ENCODE measurements at places on chromosomes 7 and 10.

- DNase-seq, result no peak
Measured at GRCh38 chr7:24115661-24116060, 168.3 kb upstream of the NPY start.

GRCh38 chr7:11831736-11832495, at the start of gene THSD7A:
THSD7A (minus strand) TSS chr7:11832198; CDS start chr7:11831946, 252 bp downstream.
- no peak for DNase-seq

GRCh38 chr10:8073691-8074416, 19.4 kb downstream of the GATA3 start:
- no peak for DNase-seq

DNA sequence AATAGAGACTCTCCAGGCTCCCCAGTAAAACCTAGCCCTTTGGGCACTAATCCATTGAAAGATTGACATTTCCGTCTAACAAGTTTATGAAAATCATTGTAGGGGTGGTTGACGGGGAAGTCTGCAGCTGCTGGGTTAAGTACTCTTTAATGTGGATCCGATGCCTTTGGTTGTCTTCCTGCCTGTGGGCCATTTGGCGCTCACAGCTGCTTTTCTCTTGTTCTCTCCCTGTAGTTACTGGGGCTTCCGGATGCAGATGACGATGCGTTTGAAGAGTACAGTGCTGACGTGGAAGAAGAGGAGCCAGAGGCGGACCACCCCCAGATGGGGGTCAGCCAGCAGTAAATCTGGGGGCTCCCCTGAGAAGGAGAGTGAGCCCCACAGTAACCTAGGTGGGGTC, 22.4 kb downstream of the MTURN start:
- DNase-seq, result no peak

DNA sequence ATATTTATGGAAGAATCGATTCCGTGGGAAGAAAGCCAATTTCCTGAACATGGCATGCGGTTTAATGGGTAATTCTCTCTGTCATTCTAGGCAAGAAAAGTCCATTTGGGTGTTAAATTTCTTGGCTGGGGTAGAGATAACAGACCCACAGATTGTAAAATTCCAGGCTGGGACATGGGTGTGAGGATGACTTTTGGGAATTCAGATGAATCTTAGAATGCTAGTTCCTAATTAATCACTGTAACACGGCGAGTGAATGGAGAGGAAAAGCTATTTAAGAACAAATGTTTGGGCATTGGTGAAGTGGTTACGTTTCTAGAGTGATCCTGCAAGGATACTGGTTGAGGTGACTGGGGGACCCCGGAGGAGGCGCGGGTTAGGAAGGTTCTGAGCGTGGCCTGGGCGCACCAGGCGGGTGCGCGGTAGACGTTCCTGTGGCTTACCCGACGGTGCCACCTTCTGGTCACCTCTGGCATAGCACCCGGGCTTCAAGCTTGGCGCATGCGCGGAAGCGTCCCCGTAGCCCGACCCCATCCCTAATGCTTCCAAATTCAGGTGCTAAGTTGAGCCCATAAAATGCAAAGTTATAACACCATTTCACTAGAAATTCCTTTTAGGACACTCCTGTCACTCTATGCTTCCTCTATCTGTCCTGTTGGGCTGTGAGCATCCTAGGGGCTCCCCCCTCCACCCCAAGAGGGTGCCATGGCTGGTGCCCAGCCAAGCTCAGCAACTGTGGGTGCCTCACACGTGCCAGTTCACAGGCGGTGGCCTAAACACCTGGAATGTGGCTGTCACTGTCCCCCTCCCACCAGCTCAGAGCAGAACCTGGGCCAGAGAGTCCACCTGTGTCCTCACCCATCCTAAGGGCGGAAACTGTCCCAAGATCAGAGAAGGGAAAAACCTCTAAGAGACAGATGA, 104.4 kb downstream of the PTPRE start:
- peak; percentile 81 for DNase-seq

GRCh38 chr10:103677486-103678177, 177.7 kb downstream of the SH3PXD2A start:
- no peak for DNase-seq

DNA sequence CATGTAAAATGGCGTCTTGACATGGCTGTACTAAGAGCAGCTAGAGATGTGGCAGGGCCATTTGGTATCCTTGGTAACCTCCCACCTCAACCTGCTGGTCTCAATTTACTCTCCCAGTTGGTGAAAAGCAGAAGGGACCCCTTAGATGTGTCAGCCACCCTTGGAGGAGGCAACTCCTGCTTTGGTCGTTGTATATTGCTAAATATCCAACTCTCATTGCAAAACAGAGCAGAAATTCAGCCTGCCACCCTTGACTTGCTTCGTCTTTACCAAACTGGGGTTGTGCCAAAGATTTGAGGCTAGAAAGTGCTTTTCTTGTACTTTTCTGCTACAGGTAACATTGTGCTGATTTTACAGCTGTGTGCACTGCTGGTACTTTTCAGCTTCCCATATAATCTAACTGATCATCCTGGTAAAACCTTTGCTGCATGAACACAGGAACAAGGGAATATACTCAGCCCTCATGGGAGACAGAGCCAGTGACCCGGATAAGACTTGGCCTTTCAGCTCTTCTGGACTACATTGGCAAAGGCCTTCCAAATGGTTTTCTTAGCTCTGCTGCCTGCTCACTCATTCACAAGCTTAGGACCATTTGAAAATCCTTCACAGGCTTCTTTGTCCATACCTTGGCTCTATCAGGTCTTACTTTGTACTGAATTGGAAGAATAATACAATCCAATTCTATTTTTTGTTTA, 2.2 kb upstream of the VSTM4 start:
- no peak for DNase-seq

DNA sequence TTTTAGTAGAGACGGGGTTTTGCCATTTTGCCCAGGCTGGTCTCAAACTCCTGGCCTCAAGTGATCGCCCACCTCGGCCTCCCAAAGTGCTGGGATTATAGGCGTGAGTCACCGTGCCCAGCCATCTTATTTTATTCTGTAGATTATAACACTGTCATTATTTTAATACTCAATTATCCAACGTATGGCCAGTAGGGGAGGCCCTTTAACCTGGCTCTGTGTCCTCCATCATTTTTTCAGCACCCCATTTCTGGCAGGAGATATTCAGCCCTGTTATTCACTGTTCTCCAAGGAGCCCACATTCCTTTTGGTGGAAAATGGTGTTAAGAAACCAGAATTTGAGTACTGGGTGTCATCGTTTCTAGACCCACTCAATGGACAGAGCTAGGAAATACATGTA, 31.5 kb downstream of the PDSS1 start:
- DNase-seq, result no peak

GRCh38 chr7:26140380-26140779, 11.6 kb upstream of the NFE2L3 start:
- DNase-seq, result no peak

DNA sequence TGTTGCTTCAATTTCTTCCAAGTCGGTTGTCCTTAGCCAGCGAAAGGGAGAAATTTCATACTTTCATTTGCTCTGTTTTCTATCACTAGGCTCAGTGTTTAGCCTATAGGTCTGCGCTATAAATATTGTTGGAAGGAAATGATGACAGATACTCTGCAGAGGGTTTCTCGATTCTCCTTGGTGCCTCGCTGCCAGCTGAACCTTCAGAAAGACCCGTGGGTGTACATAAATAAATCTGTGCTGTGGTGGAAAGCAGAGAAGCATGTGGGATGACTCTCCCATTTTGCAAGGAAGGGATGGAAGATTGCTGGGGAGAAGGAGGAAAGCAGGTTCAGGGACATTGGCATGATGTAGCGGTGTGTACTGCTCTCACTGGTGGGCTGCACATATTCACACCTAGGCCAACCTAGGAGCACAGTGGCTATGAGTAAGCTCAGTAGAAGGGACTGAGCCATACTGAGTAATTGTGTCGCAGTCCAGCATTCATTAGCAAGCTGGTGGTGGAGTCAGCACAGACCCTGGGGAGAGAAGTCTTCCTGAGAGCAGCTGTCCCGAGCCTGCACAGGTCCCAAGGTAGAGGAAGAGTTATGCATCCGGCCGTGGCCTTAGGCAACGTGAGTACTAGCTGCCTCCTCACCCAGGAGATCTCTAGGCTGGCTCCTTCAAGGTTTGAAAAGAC, 50.5 kb downstream of the PNLIPRP3 start:
- DNase-seq, result no peak

GRCh38 chr10:70695241-70696030, 23.1 kb downstream of the ADAMTS14 start:
- DNase-seq, result no peak

DNA sequence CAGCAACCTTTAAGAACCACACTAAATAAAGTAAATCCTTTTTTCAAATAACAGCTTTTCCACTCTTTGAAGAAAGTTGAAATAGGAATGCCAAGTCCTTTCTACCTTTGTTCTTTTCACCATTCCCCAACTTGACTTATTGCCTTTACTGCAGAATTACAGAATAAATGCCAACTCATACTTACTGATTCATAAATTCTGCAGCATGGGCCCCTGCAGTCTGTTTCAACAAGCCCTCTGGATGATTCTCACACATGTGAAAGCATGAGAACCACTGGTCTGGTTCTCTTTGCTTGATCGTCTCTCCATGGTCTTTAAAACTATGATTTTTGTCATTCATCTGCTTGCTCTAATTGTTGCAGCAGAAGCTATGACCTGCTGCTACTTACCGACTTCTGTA, 56.1 kb downstream of the HACD1 start:
- DNase-seq, result no peak

All from effector CD8-positive, alpha-beta T cell (primary cell).